LoVo (cell line): ENCODE measurements at places on chromosomes 11 and 22.

DNA sequence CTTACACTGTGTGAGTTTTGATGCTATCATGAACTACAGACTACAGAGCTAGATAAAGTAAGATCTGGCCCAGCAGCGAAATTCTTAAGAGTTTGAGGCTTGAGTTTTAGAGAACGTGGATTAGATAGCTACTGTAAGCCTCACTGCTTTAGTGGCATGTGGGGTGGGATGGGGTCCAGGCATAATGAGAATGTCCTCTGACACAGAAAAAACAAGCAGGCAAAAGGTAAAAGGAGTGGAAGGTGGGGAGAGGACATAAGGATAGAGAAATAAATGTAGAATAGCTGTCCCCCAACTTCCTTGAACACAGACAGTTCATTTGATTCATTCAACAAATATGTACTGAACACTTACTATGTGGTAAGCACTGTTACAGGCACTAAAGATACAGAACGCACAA, 324.5 kb upstream of the PITPNB start:
- DNase-seq = no peak

- no peak for DNase-seq
Observed at GRCh38 chr22:45402466-45402985, 10.9 kb downstream of the SMC1B start.

GRCh38 chr22:46854125-46854870, 91.8 kb downstream of the TBC1D22A start:
- no peak for DNase-seq

GRCh38 chr11:22343371-22344032, 5.3 kb downstream of the SLC17A6 start:
- no peak for DNase-seq
